ENCODE measurements at places on chromosomes 4 and X.

DNA sequence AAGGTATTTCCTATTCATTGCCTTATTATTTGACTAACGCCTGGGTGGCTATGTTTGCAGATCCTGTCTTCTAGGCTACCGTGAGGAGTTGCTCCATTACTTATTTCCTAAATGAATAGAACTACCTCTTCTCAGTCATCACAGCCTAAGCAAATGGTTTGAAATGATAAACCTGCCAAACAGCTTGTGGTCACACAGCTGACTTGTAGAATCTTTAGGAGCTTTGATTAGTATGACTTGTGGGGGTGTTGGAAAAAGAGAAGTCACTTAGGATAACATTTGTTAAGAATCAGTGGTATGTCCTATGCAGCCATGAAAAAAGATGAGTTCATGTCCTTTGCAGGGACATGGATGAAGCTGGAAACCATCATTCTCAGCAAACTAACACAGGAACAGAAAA lies 169.3 kb downstream of the PPARGC1A start:
- no peak for DNase-seq

- DNase-seq, result no peak
Observed at GRCh38 chr4:92809381-92809780, 505.6 kb downstream of the GRID2 start.

GRCh38 chr4:36308150-36308549 lies 26.7 kb downstream of the DTHD1 start:
- no peak for DNase-seq

GRCh38 chr4:158781963-158782362 lies 13.1 kb downstream of the FNIP2 start:
- no peak for DNase-seq

DNA sequence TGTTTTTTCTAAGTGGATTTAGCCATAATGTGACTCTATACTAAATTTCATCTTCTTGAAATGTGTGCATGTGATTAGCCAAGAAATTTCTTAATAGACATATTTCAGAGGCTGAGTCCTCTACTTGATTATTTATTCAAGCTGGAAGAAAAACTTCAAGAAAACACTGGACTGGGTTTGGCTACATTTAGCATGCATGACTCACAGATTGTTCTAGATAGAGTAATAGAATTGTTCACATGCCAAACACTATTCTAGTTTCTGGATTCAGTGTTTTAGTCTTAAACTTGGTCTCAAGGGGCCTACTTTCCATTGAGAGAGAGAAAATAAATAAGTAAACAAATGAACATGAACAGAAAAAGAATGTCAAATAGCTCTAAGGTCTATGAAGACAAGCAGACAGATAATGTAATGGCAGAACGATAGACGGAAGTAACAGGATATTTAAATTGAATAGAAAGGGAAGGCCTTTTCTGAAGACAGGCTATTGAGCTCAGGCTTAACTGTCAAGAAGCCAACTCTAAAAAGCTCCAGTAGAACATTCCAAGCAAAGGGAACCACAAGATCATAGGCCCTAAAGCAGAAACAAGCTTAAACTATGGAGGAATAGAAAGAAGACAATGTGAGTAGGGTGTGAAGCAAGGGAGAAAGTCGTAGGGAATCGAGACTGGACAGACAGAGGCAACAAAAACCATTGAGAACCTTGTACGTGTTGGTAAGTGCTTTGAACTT lies 104.6 kb downstream of the TMEM144 start:
- peak; percentile 90 for DNase-seq

DNA sequence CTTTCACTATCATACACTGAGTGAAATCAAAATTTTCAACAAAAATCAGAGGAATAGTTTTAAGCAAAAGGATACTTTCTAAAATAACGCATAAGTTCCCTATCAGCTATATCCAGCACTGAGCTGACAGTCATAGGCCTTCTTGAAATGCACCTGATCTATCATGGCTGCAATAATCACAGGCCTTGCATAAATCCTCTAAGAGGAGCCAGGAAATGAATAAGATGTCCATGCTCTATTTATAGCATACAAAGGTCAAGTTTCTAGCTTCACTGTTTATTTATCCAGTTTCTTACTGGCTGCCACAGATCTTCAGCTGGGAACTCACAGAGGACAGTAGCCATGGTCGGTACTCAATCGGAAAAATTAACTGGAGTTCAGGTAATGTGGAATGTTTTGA lies 235.9 kb upstream of the DMD start:
- no peak for DNase-seq

GRCh38 chrX:36436361-36436760 lies 516.8 kb downstream of the CFAP47 start:
- DNase-seq, result no peak

GRCh38 chrX:103739421-103739820 lies 28.7 kb downstream of the TMEM31 start:
- DNase-seq, result no peak
